ENCODE measurements at places on chromosomes 6 and 20.

DNA sequence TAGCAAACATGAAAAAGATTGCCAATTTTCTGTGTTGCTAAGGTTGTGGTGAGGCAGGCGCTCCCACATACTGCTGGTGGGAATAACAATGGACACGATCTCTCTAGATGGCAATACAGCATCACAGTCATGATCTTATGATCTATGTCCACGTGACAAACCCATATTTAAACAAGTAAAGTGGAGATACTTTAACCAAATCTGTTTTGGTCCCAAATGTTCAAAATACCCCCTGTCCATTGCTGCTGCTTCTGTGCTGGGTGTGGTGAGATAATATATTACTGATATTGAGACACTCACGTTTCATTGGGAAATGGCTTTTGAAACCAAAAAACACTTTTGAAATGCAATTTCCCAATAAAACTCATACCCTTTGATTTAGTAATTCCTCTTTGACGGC is 23.0 kb downstream of the SIRPD start:
- no peak for DNase-seq

DNA sequence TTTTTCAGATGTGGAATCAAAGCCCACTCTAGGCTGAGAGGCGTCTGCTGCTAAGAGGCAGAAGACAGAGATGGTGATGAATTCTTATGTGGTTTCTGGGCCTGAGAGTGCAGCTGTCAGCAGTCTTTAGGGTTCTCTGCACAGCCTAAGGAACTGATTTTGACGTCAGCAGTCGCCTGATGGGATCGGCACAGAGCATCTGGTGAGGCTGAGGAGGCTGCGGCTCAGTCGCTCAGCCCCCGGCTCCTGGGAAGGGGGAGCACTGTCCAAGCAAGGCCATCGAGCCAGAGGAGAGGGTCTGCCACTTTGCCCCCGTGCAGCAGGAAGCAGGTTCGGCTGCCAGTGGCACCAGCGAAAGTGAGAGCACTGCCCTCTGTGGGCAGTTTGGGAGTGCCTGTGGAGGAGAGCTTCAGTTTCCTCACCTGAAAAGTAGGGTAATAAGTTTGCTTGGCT is 92.5 kb downstream of the TCP11 start:
- DNase-seq: no peak

DNA sequence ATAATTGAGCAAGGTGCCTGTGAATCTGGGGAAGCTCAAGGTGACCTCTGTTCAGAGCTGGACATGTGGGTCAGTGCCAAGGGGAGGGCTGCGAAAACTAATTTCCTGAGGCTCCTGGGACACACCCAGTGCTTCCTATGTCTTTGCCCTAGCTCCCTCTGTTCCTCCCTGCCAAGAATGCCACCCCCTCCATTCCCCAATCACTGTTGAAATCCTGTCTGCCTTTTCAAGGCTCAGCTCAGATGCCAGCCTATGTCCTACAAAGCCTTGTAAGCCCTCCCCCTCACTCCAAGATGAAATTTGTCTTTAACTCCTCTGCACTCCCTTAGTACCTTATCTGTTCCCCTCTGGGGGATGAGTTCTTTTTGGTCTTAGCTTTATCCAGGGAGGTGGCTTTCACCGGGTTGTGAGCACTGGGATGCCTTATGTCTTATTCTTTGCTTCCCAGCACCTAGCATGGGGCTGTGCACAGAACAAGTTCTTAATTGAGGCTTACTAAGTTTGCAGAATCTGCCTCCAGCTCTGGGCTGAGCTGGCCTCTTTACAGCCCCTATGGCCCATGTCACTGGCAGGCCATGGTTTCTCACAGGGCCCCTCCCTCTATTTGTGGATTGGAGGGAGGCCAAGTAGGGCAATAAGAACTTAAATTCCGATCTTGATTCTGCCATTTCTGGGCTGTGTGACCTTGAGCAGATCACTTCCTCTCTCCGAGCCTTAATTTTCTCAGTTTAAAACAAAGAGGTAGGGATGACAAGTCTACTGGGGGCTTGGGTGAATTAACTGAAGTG is 51.5 kb upstream of the EPB41L1 start:
- no peak for DNase-seq

DNA sequence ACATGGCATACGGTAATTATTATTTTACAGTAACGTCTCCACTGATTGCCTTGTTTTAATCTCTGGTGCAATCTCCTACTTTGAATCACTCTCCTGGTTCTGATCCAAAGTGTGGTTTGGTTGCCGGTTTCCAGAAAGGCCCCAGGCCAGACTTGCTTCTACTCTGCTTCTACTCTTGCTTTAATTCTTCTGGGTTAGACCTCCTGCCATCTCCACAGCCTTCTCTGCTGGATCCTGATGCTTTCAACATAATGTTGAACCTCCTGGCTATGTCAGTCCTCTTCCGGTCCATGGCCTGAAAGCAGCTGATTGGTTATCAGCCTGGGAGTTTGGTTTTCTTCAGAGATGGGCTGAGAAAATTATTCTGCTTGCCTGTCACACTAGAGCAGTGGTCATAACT is 266.5 kb upstream of the RIMS1 start:
- DNase-seq: no peak

- DNase-seq: no peak
These were observed 405.7 kb downstream of the RFPL4B start for GRCh38 chr6:112752791-112753190.

DNA sequence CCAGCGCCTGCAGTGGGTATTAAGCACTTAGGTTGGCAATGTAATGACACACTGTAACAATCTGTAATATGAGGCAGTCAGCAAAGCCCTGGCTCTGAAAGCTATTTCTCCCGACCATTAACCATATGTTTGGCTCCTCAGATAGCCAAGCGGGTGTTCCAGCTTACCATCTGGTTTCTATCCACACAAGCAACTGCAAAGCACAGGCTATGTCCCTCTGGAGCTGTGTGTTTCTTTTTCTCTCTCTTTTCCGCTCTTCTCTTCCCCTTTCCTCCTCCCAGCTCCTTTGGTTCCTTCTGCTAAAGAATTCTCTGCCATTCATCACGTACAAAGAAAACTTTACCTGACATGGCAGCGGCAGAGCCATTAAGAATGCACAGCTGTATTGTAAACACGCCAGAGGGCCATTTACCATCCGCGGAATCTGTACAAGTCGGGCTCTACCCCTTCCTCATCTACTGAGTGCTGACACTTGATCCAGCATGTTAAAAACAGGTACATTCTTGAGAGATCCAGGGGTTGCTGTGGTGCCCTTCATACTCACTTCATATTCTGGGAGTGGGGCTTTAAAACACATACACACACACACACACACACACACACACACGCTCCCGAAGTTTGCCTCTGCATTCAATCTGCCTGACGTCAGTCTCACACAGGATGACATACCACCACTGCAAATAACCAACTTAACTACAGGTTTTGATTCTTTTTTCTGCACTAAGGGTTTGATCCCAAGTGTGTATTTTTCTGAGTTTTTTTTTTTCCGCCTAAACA is 77.2 kb downstream of the BACH2 start:
- DNase-seq: no peak

- no peak for DNase-seq
These were observed 17.1 kb downstream of the NAPB start for GRCh38 chr20:23404196-23404595.

GRCh38 chr6:90493332-90493731 is 93.5 kb downstream of the MAP3K7 start:
- DNase-seq: no peak

DNA sequence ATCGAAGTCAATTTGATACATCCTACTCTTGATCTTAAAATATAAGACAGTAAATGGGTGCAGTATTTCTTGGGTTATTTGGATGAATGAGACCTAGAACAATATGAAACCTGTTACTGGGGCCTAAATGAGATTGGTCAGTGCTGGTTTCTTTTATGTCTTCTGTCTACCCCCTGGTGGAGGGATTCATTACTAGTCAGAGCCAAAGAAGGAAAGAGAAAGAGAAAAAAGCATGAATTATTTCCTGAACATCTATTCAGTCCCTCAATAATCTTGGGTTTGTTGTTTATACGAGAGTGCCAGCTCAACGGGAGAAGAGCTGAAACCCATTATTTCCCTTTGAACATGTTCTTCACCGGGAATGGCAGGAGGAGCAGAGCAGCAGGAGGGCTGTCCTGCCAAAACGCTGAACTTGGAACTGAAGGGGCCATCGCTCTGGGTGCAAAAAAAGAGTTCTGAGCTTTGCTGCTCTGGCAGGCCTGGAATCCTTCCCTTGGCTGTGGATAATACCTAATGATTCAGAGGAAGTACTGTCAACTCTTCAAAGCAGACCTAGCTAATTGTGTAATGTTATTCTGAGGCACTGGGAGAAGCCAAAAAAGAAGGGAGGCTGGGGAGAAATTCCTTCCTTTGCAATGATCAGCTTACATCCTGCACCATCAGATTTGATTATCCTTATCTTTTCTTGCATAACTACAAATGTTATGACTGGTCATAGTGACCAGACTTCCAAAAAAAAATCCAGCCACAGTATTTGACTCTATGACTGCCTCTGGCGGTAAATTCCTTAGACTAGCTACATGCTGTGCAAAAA is 72.0 kb downstream of the BLOC1S5 start:
- DNase-seq: no peak

DNA sequence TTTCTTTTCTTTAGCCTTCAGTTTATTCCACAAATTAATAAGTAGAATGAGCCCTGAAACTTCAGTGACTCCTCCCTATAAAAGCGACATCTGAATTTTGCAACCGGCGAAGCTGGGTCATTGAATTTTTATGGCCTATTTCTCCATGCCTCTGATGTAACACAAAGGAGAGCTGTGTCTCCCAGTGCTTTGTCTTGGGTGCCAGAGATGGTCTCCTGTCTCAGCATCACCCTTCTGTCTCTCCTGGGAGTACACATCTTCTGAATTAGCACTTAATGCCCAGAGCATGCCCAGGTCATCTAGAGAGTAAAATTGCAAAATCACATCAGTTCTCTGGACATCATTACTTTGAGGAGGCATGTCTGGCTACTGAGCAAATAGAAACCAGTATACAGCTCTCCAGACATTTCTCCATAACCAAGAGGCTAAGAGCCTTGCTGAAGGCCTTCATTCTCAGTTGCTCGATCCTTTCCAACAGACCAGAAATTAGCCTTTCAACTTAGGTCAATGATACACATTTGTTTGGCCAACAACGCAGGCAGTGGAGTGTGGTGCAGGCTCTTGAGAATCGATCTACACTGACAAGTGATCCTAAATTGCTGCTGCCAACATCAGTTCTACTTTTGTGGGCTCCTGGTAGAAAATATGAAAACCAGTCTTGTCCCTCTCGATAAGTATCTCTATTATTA is 176.0 kb upstream of the FOXQ1 start:
- no peak for DNase-seq

DNA sequence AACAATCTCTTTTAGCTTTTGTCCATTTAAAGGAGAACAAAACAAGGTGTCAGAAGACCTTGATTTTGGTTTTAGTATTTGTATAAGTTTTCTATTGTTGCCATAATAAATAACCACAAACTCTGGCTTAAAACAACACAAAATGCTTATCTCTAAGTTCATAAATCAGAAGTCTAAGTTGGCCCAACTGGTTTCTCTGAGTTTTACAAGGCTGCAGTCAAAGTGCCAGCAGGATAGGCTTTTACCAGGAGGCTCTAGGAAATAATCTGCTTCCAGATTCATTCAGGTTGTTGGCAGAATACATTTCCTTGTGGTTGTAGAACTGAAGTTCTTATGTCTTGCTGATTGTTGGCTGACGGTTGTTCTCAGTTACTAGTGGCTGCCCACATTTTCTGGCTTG is 147.2 kb upstream of the HMGCLL1 start:
- DNase-seq: no peak

- no peak for DNase-seq
These were observed 20.1 kb downstream of the ZC2HC1B start for GRCh38 chr6:143884216-143884900.

DNA sequence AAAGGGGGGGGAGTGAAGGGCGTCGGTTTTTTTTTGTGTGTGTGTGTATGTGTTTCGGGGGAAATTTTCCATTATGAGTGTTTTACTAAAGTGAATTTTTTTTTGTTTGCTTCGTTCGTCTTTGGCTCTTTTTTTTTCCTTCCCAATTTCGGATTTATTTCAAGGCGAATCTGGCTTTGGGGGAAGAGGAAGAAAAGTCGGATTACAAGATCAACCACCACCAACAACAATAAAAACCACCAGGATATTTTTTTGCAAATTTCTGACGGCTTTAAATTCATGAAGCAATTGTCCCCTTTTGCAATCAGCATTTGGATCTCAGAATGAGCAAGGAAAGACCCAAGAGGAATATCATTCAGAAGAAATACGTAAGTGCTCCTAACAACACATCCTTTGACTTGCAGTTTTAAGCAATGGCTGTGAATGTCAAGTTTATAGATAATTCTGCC is 372 bp downstream of the JARID2 start:
- no peak for DNase-seq

DNA sequence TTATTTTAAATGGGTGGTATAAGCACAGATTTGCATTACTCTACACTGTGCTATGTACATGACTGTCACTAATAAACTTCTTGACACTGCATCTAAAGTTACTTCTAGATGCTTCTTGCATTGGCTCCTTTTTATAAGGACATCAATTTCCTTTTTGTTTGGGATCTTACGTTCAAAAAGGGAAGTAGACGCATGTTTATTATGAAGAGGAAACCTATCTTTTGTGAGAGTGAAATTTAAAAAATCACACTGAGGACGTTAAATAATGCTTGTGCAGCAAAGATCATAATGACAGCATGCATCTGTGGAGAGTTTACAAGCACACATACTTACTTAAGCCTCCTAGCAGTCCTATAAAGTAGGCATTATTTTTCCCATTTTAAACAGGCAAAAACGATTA is 479.5 kb downstream of the CD83 start:
- DNase-seq: no peak

- no peak for DNase-seq
These were observed 12.8 kb upstream of the SDCBP2 start for GRCh38 chr20:1341561-1342265.

- DNase-seq: no peak
These were observed 60.8 kb downstream of the FAM83B start for GRCh38 chr6:54907355-54907754.

- no peak for DNase-seq
These were observed 112.8 kb downstream of the BTBD3 start for GRCh38 chr20:12030470-12030869.

DNA sequence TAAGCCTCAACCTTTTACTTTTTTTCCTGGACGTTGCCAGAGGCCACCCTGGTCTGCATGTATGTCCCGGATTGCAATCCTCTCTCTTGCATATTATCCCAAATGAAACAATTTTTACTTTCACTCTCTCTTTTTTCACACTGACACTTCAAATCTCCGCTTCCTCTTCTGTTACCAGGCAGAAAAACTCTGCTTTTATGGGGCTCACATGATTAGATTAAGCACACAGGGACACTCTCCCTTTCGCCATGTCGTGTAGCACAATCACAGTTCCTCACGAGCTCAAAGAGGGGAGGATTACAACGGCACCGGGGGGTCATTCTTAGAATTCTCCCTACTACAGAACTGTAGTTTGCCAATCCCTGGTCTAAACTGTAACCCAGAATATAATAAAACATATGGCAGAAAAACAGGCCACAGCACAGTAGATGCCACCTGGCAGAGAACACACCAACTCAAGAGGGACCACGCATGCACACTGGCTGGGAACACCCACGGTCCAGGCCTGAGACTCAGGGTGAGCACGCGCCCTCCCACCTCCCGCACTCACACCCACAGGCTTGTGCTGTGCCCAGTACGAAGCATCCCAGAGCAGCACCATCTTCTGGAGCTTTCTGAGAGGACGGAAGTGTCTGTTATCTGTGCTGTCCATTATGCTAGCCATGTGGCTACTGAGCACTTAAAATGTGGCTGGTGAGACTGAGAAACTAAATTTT is 288.7 kb downstream of the KIF16B start:
- no peak for DNase-seq

GRCh38 chr6:101397199-101397598 is 3.7 kb downstream of the GRIK2 start:
- no peak for DNase-seq

GRCh38 chr20:13305284-13305683 is 84.2 kb downstream of the ISM1 start:
- no peak for DNase-seq
